ENCODE measurements at places on chromosomes 3 and 15.

GRCh38 chr3:59249004-59249403 lies 199.2 kb upstream of the CFAP20DC start:
- DNase-seq, result no peak

DNA sequence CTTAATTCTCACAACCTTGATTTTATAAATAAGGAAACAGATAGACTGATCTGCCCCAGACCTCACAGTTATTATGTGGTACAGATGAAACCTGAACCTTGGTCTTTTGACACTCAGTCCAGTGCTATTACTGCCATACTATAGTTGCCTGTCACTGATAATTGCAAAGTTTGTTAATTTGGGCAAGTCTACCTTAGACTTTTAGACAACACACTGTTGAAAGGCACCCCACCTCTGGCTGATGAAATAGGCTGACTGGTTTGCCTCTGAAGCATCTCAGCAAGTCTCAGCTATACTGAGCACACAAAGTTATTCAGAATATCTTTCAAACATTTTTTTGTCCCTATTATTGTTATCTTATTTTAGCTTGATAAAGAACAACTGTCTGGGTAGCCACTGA lies 53.1 kb upstream of the MAP4 start:
- no peak for DNase-seq

- DNase-seq, result no peak
These were observed 3.3 kb downstream of the WNT7A start for GRCh38 chr3:13876451-13877100.

- DNase-seq, result no peak
These were observed 32.9 kb upstream of the ACAD9 start for GRCh38 chr3:128846486-128846891.

DNA sequence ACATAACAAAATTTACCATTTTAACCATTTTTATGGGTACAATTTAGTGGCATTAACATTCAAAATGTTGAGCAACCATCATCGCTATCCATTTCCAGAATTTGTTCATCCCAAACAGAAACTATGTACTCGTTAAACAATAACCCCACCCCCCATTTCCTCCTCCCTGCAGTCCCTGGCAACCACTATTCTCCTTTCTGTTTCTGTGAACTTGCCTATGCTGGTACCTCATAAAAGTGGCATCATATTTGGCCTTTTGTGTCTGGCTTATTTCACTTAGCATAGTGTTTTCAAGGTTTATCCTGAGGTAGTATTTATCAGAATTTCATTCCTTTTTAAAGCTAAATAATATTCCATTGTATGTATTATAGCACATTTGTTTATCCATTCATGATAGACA lies 32.4 kb downstream of the C3orf80 start:
- no peak for DNase-seq

Data from activated gamma-delta T cell treated with Interleukin-2 at 50 U/mL for 16 hours (primary cell).